Activated effector memory CD4-positive, alpha-beta T cell treated with anti-CD3 and anti-CD28 coated beads, Interleukin-2, amount 50 U/mL, for 16 hours (primary cell): ENCODE measurements at places on chromosomes 11 and 22.

- peak; percentile 64 for DNase-seq
Observed at GRCh38 chr22:25488244-25489020, 76.0 kb upstream of the GRK3 start.

- DNase-seq: no peak
Observed at GRCh38 chr11:95531116-95531515, 258.5 kb downstream of the FAM76B start.

- no peak for DNase-seq
Observed at GRCh38 chr11:122852796-122853160, 14.5 kb downstream of the CRTAM start.

DNA sequence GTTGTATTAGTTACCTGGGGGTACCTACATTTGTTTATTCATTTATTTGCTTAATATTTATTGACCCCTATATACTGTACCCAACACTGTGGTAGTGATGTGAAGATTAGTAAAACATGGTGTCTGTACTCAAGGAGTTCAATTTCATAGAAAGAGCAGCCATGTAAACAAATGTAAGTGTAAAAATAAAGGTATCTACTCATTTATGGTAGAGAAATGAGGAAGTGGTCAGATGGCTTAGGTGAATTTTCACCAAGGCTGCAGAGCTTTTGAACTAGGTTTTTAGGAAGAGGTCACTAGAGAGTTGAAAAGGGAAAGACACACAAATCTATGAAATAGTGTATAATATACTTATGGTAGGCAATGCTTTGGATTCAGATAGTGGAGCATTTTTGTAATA lies 11.1 kb downstream of the CTR9 start:
- DNase-seq: no peak

DNA sequence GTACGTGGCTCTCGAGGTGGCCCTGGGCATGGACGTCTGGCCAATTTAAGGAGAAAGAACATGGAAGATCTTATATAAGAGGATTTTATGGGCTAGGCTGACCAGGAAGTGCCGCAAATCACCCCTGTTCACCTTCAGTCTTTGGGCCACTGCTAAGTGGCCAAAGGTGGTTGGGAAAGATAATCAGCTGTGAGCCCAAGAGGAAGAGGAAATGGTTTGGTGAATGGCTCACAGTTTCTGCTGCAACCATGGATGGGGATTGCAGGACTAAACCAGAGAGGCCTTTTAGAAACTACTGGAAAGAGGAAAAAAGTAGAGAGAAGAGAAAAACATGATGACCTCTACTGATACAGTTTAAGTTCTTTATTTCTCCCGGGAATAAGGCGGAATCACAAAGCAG lies 96.0 kb upstream of the ARHGAP20 start:
- no peak for DNase-seq

GRCh38 chr11:31509051-31509428 lies 382 bp downstream of the IMMP1L start:
- no peak for DNase-seq

DNA sequence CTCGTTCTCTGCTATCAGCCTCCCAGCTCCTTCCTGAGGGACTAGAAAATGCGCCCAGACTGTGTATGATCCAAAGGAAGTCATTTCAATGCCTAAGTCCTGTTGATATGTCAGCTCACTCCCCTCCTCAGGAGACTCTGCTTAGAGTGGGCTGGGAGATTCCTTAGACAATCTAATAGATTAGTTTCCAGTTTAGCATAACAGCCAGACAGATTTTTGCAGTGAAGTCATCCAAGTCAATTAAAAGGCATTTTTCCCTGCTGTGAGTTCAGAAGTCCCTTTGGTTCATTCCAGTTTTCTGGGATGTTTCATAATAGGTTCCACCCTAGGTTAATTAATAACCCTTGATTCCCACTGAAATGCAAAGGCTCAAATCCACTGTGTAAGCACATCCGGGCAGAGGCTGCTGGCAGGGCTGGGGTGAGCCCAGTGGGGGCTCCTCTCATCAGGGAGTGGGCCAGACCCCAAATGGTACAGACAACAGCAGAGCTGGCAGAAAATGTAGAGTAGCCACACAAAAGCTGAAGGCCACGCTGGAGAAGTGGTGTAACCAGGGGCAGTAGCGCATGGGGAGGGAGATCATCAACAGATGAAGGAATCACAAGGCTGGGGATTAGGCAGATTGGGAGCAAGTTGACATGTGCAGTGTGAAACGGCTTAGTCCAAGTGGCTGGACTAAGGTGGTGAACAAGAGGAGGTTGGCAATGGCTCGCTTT lies 90.6 kb downstream of the SYN3 start:
- no peak for DNase-seq

- peak; percentile 64 for DNase-seq
Observed at GRCh38 chr11:112297248-112297866, 36.7 kb upstream of the PLET1 start.

DNA sequence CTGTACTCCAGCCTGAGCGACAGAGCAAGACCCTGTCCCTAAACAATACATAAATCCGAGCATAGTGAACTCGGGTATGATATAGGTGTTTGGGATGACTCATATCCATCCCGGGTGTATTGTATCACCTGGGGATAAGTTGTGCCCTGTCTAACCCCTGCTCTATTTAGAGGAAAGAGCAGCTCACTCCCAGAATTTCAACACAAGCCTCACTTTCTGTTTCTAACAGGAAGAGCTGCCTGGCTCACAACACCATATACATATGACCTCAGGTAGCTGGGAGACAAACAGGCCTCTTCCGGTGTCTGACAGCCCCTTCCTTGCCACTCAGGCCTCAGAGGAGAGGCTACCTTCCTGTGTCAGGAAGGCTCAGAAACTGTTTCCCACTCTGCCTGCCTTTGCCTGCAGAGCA lies 9.9 kb upstream of the MICALL1 start:
- DNase-seq: peak; percentile 75

GRCh38 chr11:13223112-13223511 lies 54.5 kb upstream of the BMAL1 start:
- DNase-seq: no peak

DNA sequence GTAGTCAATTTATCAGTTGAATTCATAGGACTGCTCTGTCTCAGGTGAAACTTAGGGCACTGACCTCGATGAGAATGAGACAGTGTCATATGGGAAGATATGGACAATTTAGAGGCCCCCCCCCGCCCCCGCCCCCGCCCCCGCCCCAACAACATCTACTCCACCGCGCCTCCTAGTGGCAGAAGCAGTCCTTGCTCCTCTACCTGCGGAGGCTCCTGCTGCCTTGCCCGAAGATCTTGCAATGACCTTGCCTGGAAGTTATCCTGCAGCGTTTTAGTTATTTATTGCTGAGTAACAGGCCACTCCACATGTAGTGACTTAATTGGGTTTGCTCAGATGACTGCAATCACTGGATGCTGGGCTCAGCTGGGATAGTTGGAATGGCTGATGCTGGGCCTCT lies 15.2 kb downstream of the SERPINH1 start:
- peak; percentile 83 for DNase-seq

- DNase-seq: no peak
Observed at GRCh38 chr11:866481-866880, 23.8 kb downstream of the TSPAN4 start.

DNA sequence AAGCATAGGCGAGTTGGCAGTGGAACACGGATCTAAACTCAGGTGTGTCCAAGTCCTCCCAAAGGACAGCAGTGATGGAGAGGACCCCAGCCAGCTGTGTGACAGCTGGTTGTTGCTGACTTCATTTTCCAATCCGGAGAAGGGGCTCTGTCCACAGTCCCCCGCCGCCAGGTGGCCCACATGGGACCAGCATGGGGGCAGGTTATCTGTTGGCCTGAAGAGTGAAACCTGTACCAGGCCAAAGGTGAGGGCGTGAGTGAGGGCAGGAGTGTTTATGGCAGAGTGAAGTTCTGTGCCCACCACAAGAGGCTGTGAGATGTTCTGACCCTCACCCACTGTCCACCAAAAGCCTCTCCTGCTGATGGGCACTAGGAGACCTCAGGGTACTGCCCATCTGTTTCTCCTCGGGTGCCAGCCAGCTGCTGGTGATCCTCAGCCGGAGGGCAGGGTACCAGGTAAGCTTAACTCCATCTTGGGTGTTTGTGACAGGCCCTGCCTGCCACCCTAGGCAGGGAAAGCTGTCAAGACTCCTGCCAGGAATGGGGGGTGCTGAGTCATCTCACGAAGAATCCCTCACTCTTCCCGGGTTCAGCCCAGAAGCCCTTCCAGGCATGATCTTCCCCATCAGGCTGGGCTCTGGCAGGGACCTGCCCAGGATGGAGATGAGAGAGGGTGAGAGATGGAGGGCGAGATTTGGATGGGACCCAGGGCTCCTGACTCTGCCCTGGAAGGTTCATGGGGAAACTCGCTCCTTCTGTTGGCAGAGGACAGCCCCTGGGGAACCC lies 15.5 kb upstream of the TAB1 start:
- no peak for DNase-seq

DNA sequence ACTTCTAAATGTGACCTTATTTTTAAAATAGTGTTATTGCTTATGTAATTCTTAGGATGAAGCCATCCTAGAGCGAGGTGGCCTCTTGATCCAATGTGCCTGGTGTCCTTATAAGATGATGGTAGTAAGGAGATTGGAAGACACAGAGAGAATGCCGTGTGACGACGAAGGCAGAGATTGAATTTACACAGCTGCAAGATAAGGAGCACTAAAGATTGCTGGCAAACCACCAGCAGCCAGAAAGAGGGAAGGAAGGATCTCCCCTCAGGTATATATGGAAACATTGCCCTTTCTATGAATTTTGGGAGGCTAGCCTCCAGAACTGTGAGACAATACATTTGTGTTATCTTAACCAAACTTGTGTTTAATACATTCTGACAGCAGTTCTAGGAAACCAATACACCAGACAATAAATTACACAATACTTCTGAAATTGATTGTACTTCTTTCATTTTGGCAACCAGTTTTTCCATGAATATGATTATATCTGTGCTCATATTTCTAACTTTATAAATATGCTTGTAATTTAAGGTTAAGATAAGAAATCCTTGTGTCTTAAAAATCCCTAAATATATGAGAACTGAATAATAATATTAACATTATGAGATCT lies 86.3 kb upstream of the VPREB1 start:
- no peak for DNase-seq

DNA sequence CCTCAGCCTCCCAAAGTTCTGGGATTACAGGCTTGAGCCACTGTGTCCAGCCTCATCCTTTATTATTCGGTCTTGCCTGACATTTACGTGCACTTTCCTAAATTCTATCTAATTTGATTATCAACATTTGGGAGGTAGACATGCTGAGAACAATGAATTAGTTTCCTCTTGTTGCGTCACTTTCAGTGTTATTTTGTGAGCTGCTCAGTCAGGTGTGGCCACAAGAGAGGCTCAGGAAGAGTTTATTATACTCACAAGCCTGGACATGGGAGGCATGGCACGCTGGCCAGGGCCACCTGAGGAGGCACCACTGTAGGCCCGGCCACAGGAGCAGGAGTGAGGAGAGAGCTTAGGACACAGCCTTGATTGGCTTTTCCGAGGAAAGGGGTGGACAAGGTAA lies 59.7 kb upstream of the RBFOX2 start:
- DNase-seq: no peak

DNA sequence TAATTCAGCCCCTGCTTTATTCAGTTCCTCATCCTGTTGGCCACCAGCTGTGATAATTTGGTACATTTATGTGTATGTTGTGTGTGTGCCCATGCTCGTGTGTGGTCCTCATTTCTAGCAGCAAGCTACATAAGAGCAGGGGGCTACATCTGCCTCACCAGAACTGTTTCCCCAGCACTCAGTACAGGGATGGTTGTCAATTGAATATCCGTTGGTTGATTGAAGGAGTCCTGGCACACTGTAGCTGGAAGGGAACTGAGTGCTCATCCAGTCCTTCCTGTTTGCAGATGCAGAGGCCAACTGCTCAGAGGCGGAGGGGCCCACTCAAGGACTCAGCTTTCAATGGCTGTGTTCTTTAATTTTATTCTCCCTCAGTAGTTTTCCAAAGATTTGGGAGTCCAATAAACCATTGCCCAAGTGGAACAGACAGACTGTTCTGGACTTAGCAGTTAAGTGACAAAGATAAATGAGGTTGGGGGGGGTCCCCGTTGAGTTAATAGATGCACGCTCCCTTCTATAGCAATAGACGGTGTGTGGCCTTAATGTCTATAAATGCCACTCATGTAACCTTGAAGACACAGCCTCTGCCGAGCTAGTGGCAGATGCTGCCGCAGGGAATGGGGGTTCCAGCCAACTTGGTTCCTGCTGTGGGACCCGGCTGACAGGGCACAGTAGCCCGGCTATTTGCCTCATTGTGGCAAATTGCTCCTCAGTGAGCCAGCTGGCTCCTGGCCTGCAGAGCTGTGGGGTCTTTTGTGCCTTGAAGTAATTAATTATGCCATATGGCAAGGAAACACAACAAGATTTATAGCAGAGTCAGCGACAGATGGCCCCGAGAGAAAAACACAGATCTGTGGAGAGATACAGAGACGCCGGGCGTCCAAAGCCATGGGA lies 71.4 kb upstream of the GRK3 start:
- no peak for DNase-seq

DNA sequence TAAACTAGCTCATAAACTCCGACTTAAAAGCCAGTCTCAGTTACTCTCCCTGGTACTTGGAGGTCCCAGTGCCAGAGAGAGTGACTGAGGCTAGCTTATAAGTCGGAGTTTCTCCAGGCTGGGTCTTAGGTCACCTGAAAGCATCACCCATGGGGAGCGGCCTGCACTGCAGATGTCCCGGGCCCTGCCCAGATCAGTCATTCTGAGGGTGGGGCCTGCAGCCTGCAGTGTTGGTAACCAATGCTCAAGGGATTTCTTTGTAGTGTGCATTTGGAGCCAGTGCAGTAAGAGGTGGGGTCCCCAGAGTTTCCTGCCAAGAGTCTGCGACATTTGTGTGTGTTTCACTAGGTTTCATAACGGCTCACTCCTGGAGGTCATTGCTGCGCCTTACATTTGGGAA lies 14.8 kb downstream of the TAB1 start:
- DNase-seq: no peak

DNA sequence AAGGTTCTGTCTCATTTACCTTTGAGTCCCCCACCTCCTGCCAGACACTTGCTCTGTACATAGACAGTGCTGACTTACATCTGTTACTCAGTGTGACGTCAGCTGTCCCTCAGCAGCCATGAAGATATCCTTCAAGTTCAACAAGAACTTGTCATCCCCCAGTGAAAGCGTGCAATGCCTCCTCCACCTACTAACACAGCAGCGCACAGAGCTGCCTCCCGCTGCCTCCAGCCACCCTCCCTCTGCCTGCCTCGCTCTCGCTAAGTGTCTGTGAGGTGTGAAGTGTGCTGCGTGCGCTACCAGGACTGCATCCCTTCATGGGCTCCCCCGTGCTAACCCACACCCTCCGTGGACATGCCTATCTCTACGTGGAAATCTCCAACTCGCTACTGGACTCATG lies 621.4 kb downstream of the BRD1 start:
- DNase-seq: peak; percentile 41

DNA sequence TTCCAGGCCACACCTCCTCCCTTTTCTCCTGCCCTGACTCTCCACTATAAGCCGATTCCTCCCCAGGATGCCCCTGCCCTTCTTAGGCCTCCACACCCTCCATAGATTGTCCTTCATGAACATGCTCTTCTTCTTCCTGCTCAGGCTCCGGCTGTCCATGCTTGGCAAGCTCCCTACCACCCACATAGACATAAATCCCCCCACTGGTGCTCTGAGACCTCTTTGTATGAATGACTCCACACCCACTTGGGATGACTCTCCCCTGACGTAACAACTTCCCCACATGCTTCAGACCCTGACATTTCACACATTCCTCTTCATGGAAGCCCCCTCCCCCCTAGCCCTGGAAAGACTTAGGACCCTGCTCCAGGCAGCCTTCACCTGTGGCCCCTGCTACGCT lies 542.5 kb upstream of the LARGE1 start:
- no peak for DNase-seq

GRCh38 chr11:61080526-61080925 lies 21.8 kb upstream of the CD5 start:
- DNase-seq: peak; percentile 68
